ENCODE measurements at places on chromosomes 4 and X. TPM values are rescaled to one million over a fixed set of nuclear protein-coding genes. Genes with fewer than 3 reads are reported as not detected.

The CT47B1 gene
- not detected for polyA plus RNA-seq

The PHOX2B gene
- not detected for polyA plus RNA-seq

The FAM47E gene
- 0.12 TPM for polyA plus RNA-seq

The XKRX gene
- 0.02 TPM for polyA plus RNA-seq

The VCX3B gene
- not detected for polyA plus RNA-seq

The ARHGAP6 gene
- 11.5 TPM for polyA plus RNA-seq

The HOPX gene
- polyA plus RNA-seq: 2.4 TPM

The GIMD1 gene
- polyA plus RNA-seq: not detected
